ENCODE measurements at places on chromosomes 16 and 17. TPM values are rescaled to one million over a fixed set of nuclear protein-coding genes. Genes with fewer than 3 reads are reported as not detected.
A peak's percentile ranks its signal among the peaks of the same experiment; 100 is the strongest.

GRCh38 chr16:47626246-47626645, 165.1 kb downstream of the PHKB start:
- DNase-seq: no peak

DNA sequence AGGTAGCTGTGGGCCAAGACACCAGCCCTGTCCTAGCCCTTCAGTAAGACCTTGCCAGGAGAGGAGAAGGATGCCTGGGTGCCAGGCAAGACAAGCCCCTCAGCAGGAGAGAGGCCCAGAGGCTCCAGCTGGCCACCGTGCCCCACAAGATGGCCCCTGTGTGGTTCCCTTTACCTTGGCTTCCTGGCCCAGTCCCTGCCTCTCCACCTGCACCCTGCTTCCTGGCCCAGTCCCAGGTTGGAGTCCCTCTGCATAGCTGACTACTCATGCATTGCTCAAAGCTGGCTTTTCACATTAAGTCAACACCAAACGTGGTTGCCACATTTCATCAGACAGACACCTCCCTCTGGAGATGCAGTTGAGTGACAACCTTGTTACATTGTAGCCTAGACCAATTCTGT, 4.0 kb downstream of the SYNGR3 start:
- no peak for DNase-seq

DNA sequence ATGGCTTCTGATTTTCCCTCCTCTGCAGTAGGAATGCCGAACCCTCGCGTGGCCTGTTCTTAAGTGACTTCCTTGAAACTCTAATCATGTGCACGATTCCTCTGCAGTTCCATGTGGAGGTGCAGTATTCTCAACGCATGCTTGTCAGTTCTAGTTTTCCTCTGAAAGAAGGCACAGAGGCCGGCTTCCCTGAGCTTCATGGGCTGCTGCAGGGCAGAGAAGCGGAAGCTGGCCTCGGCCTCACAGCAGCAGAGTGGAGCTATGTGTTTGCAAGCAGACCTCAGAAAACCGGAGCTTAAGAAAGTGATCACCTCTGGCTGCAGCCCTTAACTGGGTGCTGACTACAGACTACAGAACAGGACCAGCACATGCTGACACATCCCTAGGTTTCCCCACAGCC, 500.7 kb downstream of the GRIN2A start:
- no peak for DNase-seq

DNA sequence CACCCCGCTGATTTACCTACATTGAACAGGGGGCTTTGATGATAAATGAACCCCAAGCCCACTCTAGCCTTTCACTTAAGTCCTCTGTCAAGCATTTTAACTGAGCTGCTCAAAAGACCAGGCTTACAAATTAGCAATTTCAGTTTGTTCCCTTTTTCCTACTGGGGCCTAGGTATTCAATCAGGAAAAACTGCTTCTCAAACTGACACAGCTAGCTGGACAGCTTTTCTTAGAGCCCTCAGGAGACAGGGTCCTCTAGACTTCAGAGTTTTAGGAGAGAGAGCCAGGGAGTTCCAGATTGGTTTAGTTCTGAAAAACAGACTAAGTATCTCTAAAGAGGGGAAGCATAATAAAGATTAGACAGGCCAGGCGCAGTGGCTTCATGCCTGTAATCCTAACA, 6.2 kb upstream of the HEXIM2 start:
- DNase-seq: no peak

DNA sequence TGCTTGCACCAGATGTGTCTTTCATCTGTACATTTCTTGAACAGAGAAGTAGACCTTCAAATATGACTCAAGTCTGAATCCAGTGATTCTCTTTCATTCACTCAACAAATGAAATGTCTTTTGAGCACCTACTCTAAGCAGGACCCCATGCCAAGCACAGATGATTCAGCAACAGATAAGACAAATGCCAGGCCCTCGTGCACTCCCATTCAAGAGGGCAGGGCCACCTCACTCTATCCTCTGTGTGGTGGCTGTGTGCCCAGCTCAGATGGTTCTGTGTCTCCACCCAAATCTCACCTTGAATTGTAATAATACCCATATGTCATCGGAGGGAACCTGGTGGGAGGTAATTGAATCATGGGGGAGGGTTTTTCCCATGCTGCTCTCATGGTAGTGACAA, 74.1 kb upstream of the NKD1 start:
- no peak for DNase-seq

GRCh38 chr16:24002619-24003018, 166.8 kb downstream of the PRKCB start:
- peak; percentile 45 for DNase-seq

DNA sequence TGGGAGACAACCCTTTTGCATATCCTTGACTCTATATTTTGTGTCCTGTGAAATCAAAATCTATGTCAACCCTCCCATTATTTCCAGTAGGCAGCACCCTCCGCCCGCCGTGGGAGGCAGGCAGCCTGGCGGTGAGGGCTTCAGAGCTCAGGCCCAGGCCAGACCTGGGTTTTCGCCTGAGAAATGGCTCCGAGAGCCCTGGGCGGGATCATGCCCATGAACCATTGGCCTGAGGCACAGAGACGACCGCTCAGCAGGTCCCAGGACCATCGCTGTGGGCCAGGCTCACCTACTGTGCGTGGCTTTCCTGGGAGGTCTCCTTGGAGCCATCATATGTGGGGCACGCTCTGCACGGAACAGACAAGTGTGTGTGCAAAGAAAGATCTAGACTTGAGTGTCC, 6.3 kb upstream of the SLC38A8 start:
- no peak for DNase-seq

DNA sequence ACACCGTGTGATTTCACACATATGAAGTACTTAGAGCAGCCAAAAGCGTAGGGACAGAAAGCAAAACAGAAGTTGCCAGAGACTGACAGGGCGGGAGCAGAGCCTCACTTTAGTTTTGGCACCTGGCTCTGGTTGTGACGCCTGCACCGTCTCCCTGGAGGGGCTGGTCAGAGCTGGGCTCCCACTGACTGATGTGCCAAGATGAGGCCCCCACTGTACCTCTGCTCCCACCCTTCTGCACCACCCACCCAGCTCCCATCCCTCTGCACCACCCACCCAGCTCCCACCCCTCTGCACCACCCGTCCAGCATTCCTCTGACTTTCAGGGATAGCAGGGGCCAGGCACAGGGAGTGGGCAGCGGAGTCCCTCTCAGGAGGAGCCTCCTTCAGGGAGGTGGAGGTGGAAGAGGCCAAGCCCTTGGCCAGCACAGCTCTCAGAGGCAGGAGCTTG, 3.2 kb upstream of the PRSS21 start:
- DNase-seq: no peak

GRCh38 chr17:15388356-15389041, 47.1 kb upstream of the TEKT3 start:
- DNase-seq: no peak

DNA sequence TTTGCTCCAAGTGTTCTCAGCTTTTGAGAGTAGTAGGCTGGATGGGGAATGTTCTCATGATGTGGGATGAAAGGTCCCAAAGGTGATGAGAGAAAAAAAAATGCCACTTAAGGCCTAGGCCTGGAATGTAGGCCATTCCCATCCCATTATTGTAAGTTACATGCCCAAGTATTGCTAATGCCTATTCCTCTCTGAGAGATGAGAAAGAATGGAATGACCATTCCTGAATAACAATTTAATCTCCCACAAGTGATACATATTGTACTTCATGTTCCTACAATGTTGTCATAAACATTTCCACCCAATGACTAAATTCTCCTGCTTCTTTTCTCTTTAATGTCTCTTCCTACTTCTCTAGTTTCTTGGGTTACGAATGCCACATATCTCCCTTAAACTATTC, 102.8 kb upstream of the KCNJ16 start:
- no peak for DNase-seq

GRCh38 chr17:7294614-7295153, at the start of gene YBX2:
YBX2 (minus strand) TSS chr17:7294639; CDS start chr17:7294500, 139 bp downstream.
- peak; percentile 62 for DNase-seq

DNA sequence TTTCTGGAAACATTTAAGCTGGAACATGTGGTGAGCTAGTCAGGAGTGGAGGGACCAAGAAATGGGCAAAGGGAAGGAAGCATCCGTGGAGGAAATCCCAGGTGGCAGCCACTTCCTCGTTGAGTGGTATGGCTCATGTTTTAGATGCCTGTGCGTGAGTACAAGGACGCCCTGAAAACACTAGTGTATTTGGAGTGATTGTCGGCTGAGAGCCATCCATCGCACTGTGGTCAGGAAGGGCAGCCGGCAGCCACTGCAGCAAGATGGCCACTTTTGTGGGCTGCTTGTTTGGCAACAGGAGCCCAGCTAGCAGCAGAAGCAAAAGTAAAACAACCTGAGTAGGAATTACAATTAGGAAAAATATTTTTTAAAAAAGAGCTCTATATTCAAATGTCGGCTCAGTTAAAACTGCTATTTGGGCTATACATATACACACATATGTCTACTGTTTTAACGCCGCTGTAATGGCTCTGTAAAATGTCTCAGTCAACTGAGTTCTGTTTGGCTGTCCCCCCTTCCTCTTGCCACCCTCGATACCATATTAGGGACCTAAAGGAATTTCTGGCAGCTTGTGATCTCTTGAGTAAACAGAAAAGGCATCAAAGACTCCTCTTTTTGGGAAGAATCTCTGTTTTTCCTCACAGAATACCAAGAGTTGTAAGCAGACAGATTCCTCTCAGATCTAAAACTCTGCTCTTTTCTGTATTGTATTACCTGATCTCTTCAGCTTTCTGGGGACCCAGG, 39.2 kb downstream of the BRD7 start:
- DNase-seq: no peak

GRCh38 chr16:48318630-48319029, 66.6 kb downstream of the SIAH1 start:
- no peak for DNase-seq

- no peak for DNase-seq
Observed at GRCh38 chr16:75121949-75122568, 5.5 kb upstream of the LDHD start.

GRCh38 chr17:64231567-64232141, 31.4 kb downstream of the TEX2 start:
- no peak for DNase-seq

Gene CD68
- total RNA-seq: 34.8 TPM

Gene C17orf78
- total RNA-seq: not detected

Gene CMTM1
- 2.7 TPM for total RNA-seq

Gene TM4SF5
- not detected for total RNA-seq

Gene UTS2R
- total RNA-seq: 0.22 TPM

Gene RPL26
- total RNA-seq: 1,474 TPM

Gene DYNLL2
- 19.1 TPM for total RNA-seq

Gene KRT13
- total RNA-seq: not detected

Gene GPR142
- not detected for total RNA-seq

Gene BCAR1
- total RNA-seq: 25.6 TPM

Gene GGA3
- total RNA-seq: 60.9 TPM

Gene PLA2G10
- total RNA-seq: not detected

Gene ASB16
- not detected for total RNA-seq

Gene SLC5A11
- total RNA-seq: not detected

All from K562 (cell line).